ENCODE measurements at places on chromosomes 2 and 18. TPM values are rescaled to one million over a fixed set of nuclear protein-coding genes. Genes with fewer than 3 reads are reported as not detected.

ANKRD39 gene
- 3.4 TPM for total RNA-seq

ARHGAP15 gene
- not detected for total RNA-seq

LRRTM4 gene
- not detected for total RNA-seq

HMSD gene
- under 0.01 TPM for total RNA-seq

DPP4 gene
- 87.2 TPM for total RNA-seq

NMS gene
- total RNA-seq: not detected

FIGN gene
- 1.7 TPM for total RNA-seq

CAB39 gene
- total RNA-seq: 75.5 TPM

POTEI gene
- total RNA-seq: under 0.01 TPM

SAG gene
- not detected for total RNA-seq

MAP3K2 gene
- 40.8 TPM for total RNA-seq

TUBB8B gene
- not detected for total RNA-seq

MYCN gene
- total RNA-seq: not detected

DLGAP1 gene
- 1.7 TPM for total RNA-seq

SLC5A7 gene
- not detected for total RNA-seq

ALPI gene
- total RNA-seq: not detected
